ENCODE measurements at places on chromosomes 7 and 10. TPM values are rescaled to one million over a fixed set of nuclear protein-coding genes. Genes with fewer than 3 reads are reported as not detected.

PNLIP gene
- not detected for total RNA-seq

NUTM2D gene
- total RNA-seq: 3.0 TPM

CYP2C8 gene
- 0.15 TPM for total RNA-seq

ASB10 gene
- total RNA-seq: not detected

CWF19L1 gene
- total RNA-seq: 36.0 TPM

DKK1 gene
- total RNA-seq: not detected

CRHR2 gene
- total RNA-seq: not detected

Data from activated CD4-positive, alpha-beta memory T cell treated with anti-CD3 and anti-CD28 coated beads, Interleukin-2, amount 10 ng/mL, durations not matched to agents 7 days and 5 days (primary cell).